Substantia nigra (tissue), 51 donors: ENCODE measurements at places on chromosomes 2 and 18.

DNA sequence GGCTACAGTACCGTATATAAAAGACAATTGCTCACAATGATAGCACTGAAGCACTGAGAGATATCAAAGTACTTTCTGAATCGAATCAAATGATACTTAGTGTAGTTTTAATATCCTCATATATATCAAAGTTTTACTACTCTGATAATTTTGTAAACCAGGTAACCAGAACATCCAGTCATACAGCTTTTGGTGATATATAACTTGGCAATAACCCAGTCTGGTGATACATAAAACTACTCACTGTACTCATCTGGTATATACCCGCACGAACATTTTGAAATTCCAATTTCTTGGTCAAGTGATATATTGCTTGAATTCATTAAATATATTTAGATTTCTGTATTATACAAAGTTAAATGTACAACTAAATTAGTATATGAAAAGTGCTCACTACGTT, 20.5 kb downstream of the SLC39A6 start:
- DNase-seq: no peak

- no peak for DNase-seq
These were observed 12.0 kb downstream of the THSD7B start for GRCh38 chr2:136777391-136777790.

- DNase-seq: no peak
These were observed at the start of gene ARHGAP15 for GRCh38 chr2:143128681-143129580. Gene ARHGAP15 (plus strand): TSS chr2:143129419.

DNA sequence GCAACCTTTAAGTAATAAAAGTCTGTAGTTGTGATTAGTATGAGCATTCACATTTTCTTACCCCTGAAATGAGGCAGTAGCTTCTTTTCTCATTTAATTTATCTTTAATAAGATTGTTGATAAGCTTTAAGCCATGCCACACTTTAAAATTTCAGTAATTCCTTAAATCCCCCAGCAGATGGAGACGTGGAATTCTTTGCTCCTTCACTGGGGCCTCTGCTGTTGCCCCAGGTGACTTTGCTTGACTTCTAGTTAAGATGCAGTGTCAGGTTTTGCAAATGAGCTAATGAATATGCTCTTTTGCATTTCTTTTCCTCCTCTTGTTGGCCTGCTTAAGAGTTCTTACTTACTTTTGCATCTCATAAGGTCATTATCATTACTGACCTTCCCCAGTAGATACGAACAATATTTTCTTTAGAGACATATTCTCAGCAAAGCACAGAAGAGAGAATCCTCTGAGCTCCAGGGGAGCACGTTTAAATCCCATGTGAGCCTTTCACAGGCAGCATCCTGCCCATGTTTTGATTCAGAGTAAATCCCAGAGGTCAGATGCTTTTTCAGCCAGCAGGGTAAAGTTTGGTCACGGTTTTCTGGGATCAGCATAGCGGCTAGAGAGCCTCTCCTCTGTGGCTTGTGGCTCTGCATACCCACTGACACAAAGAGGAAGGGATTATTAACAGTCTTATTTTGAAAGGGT, 222.9 kb downstream of the PTPRM start:
- no peak for DNase-seq

DNA sequence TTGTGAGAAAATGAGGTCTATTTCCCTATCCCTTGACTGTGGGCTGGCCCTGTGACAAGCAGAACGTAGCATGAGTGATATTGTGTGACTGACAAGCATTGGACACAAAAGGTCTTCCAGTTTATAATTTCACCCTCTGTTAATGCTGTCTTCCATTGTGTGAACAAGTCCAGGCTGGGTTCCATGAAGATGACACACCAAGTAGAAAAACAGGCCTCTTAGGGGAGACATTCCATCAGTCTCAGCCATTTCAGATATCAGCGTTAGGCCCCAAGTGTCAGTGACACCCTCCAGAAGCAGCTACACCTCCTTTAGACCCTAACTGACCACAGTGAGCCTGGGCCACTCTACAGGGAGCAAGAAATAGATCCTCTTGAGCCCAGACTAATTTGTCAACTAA, 511.3 kb downstream of the FBXO15 start:
- DNase-seq: no peak

DNA sequence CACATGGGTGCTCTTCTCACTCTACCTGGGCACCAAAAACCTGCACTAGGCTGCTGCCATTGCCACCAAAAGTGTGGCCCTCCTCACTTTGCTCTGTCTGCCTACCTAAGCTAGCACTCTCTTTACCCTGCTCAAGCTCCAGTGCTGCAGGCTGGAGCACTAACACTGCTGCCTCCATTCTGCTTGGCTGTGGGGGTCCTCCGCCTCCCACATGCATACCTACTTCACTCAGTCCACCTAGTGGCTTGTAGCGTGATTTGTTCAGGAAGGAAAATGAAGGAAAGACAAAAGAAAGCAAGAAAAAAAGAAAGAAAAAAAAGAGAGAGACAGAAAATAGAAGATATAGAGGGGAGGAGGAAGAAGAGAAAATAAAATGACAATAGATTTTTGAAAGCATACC, 1339.4 kb upstream of the CHAC2 start:
- DNase-seq: no peak

DNA sequence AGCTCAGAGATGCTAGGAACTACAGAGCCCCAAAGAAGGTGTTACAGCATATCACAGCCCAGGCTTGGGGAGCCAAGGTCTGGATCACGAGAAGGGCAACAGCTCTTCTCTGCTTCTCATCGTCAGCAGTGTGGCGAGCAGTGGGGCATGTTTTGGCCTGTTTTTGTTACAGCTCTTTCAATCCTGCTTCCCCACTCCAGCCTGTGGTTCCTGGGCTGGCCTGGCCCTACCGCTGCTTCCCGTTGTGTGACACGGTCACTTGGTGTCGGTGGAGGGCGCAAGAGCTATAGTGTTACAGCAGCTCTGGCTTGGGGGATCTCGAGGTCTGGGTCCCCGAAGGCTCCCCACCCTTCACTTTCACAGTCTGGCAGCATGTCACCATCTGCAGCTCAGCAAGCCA, 870.2 kb downstream of the CBLN2 start:
- DNase-seq: no peak

- no peak for DNase-seq
These were observed 187.9 kb downstream of the NEDD4L start for GRCh38 chr18:58231930-58232329.

GRCh38 chr18:22914633-22915032, 18.5 kb upstream of the RBBP8 start:
- DNase-seq: no peak

DNA sequence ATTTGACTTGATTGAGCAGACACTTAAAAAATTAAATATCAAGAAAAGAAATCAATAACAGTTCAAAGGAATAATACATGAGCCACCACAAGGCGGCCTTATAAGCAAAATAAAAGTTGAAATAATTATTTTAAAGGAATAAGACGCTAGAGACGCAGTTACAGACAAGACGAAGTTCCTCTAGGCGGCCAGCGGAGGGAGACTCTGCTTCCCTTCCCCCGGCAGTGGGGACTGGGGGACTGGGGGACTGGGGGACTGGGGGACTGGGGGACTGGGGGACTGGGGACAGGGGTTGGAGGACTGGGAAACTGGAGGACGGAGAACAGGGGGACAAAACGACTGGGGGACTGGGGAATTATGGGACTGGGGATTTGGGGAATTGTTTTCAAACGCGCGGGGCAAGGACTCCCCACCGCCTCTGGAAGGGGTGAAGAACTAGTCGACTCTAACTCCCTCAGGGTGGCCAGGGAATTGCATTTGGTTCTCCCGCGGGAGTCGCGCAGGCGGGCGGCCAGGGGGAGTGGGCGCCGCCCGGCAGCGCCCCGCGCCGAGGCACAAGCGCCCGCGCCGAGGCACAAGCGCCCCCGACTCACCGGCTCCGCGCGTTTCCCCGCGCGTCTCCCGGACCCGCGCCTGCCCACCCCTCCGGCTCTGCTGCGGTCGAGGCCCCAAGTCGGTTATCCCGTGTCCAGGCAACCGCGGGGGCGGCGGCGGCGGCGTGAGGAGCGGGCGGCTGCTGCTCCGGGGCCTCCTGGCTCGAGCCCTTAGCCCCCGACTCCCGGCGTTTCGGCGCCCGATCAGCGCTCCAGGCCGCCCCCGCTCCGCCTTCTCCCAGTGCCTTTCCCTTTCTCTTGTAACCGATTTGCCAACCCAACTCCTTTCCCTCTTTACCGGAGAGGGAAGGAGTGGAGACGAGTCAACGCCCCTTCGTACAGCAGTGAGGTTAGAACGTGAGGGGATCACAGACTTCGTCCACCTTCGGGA, at the start of gene CCDC178:
Gene CCDC178 (minus strand): TSS at position 662 of the 984 bp plus-strand sequence. CDS start 28,633 bp downstream, outside the sequence.
- peak; percentile 32 for DNase-seq

DNA sequence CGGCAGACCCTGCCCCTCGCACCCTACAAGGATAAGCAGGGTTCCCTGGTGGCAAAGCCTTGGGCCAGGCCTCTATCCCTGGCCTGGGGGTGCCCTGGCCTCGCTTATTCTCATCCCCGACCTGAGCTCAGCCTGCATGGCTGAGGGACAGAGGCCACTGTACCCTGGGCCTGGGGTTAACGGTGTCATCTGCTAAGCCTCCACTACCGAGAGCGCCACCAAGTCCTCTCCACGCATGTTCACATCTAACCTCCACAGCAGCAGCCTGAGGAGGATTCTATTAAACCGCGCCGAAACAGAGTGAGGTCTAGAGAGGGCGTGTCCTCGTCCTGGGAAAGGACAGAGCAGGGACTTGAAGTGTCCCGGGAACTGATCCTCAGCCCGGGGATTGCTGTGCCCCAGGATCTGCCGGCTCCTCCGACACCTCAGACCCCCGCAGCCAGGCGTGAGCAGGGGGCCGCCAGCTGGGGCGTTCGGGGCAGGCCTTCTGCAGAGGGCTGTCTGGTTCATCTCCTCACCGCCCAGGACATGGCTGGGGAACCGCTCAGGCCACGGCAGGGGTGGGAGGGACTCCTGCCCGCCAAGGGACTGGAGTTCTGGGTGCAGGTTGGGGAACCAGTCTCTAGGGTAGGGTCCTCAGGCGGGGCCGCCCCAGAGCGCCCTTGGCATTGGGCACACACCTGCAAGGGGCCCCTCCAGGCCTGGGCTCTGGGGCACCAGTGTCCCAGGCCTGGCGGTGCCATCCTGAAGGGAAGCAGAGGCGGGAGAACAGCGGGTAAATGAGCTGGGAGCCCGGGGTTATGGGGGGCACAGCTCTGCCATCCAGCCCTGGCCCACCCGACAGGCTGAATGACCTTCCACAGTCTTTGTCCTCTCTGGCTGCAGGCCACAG, 68.0 kb upstream of the SMAD7 start:
- no peak for DNase-seq

- DNase-seq: no peak
These were observed 49.0 kb downstream of the CDK15 start for GRCh38 chr2:201855356-201855755.

GRCh38 chr2:65425276-65425675, 7.1 kb downstream of the SPRED2 start:
- no peak for DNase-seq

DNA sequence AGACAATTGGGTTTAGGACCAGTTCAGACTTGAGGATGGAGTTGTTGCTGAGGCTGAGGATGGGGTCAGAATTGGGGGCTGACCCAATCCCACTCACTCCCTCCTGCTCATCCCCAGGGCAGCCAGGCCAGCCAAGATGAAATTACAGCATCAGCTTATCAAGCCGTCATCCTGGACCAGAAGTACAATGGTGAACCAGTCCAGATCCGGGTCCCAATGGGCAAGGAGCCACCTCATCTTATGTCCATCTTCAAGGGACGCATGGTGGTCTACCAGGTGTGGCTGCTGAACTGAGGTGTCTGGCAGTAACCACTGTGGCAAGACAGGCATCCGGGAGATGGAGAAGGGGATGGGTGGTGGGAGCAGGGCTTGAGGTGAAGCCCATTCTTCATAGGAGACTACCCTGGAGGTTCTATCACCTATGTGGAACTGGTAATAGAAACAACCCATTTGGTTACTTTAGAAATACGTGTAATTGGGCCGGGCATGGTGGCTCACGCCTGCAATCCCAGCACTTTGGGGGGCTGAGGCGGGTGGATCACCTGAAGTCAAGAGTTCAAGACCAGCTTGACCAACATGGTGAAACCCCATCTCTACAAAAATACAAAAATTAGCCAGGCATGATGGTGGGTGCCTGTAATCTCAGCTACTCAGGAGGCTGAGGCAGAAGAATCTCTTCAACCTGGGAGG, 13.9 kb downstream of the VIL1 start:
- no peak for DNase-seq

DNA sequence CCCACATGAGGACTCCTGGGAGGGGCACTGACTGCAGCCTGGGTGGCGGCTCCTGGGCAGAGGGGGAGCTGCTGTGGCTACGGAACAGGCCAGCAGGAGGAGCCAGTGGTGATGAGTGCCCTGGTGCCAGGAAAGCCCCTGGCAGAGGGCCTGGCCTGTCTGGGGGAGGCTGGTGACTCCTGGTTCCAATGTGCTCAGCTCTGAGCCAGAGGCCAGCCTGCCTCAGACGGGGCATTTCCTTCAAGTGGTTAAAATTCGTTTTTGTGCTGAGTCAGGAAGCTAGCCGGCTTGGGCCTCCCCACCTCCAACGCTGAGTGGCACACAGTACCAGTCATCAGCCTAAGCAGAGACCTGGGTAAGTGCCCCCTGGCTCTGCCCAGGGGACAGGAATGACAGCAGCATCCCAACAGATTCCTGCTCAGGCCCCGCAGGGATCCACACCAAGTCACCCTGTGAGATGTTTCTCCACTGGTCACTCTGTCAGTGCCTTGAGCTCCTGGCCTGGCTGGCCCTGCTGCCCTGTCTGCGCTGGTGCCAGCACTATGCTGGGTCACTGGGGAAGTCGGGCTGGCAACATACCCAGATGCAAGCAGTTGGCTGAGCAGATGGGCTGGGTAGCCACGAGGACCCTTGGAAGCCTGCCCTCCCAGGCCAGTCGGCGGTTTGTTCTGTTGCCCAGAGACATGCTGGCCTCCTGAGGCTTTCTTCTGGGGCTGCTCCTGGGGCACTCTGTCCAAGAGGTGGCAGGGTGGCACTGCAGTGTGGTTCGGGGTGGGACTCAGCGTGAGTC, 7.1 kb upstream of the KLF11 start:
- DNase-seq: peak; percentile 89

- DNase-seq: no peak
These were observed 39.6 kb upstream of the STAT4 start for GRCh38 chr2:191190435-191190834.

DNA sequence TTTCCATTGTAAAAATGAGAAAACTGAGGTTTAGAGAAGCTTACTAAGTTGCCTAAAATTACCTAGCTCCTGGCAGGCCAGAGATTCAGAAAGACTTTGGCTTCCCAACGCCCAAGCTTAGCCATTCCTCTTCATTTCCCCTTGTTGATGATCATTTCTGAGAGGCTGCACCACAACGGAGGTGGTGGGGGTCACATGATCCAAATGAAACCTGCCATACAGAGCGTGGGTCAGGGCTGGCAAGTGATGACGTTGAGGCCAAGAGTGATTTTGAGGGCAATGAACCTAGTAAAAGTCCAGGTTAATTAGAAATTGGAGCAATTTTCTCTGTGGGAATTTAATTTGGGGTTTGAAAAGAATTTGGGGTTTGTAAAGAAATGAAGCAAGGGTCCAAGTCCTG, 109.9 kb downstream of the TMEM182 start:
- no peak for DNase-seq

DNA sequence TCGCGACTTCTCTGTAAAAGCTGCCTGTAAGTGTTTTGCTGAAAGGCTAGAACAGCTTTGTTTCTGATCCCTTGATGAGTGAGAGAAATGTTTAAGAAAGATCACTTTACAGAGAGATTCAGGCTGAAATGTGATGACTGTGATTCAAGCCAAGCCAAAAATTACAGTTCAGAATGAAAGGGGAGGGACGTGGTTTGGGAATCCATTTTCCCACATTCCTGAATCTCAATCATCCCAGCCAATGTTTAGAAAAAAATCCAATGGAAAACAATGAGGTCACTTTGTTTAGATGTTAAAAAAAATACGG, 416.7 kb downstream of the ARHGAP15 start:
- DNase-seq: no peak
